Right hindlimb (tissue), 1 donor: ENCODE measurements at places on chromosomes 6 and 20.

GRCh38 chr6:138914701-138915100, 73.4 kb downstream of the REPS1 start:
- DNase-seq: no peak

DNA sequence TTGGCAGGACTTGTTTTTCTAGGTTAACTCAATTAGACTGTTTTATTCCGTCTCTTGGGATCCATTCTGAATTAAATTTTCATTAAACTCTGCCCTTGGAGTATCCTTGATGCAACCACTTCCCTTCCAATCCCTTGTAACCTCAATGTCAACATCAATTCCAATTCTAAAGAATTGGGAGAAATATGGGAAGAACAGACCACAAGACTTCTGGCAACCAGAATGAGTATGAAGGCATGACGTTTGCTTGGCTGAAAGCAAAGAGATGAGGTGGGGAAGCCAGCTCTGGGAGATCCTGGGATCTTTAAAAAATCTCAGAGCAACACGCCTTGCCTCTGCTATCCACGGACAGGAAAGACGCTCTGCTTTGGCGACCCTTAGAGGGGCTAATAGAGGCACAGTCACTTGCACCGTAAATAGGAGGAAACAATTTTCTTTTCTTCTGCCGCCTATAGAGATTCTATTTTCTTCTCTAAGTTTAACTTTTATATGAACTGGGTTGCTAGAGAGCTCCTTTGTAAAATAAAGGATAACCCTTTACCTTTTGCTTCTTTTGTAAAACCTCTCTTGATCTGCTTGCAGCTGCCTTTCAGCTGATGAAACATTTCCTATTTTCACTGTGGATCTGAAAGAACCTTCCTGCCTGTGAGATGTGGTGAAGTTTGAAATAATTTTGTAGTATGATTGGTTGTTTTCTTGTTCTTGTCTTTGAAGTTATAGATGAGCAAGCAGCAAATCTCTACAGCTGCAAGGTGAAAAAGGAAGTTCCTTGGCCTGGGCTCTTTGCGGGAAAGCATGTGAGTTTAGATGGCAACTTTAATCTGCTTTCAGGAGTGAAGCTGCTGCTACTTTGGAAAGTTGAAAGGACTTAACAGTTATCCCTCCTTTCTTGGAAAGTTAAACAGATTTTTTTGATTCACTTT, at the start of gene ASIP:
TSS of gene ASIP (plus strand) at position 731 of the 923 bp plus-strand sequence. CDS start 18,952 bp downstream, outside the sequence.
- DNase-seq: no peak

GRCh38 chr6:53373638-53374037, 24.9 kb upstream of the ELOVL5 start:
- no peak for DNase-seq

- DNase-seq: no peak
These were observed 789.3 kb downstream of the FRK start for GRCh38 chr6:115271434-115271833.

DNA sequence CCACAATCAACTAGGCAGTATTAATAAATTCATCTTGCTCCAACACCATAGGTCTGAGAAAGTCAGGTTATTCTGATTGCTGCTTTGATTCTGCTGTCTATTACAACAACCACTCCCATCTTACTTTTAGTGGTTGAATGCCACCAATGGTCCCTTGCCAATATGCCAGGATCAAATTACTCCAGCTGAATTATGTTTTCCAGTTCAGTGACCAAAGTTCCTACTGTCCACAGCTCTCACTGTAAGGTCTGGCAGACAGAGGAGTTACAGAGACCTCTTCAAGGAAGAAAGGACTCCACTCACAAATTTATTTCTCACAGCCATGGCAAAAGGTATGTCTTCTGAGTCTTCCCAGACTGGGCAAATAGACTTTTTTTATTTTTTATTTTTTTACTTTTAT, 557.0 kb downstream of the HAO1 start:
- DNase-seq: no peak

DNA sequence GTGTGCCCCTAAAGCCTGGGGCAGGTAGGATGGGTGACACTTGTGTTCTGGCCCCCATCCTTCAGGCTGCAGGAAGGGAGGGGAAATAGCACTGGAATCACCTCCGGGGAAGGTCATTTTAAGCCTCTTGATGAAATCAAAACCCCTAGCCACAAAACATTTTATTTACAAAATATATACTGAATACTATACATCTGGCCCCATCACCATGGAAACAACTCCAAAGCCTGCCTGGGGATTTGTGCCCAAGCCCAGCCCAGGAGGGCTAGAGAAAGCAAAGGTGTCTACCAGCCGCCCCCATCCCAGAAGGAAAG, 2.6 kb downstream of the SMIM29 start:
- DNase-seq: no peak

DNA sequence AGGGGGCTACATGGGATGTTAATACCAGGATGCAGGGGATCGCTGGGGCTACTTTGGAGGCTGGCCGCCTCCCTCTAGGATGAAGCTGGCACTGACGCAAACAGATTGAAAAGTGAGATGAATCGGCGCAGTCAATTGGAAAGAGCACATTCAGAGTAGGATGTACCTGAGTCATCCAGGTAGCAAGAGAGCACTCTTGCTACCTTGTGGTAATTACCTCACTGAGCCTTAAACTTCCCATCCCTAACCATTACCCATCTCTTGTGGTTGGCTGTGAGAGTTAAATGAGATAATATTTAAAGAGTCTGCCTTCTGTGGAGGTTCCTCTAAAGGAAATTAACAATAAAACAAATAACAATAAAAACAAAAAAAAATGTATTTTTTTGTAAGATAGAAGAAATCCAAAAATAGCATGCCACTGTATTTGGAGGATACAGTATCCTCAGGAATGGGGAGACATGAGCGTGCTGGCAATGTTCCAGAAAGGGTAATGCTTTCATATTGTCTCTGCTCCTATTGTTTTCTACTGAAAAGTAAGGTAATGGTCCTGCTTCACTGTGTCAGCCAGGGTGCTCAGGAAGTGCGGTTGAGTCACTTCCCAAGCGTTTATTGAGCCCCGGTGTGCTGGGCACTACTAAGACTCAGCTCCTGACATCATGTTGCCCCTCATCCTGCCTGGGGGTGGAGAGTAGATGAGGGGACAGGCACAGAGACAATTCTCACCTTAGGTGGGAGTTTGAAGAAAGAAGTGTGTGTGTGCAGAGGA, 301.1 kb downstream of the EYA4 start:
- no peak for DNase-seq

GRCh38 chr6:128925765-128926164, 42.8 kb downstream of the LAMA2 start:
- no peak for DNase-seq

DNA sequence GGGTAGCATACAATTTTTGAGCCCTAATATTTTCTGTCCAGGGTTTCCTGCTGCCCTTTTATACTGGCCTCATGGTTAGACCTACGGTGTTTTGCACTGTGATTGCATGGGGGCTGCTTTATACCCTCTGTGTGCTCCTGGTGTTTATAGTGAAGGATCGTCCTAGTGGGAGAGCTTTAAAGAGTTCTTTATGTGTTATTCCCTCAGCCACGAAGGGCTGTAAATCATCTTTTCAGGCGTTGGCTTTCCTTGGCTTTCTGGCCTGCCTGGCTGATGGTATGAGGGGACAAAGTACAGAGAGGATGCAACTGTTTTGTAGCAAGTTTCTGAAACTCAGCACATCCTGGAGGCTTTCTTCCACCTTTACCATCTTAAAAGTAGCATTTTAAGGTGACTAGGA, 464.3 kb downstream of the EPM2A start:
- DNase-seq: no peak

DNA sequence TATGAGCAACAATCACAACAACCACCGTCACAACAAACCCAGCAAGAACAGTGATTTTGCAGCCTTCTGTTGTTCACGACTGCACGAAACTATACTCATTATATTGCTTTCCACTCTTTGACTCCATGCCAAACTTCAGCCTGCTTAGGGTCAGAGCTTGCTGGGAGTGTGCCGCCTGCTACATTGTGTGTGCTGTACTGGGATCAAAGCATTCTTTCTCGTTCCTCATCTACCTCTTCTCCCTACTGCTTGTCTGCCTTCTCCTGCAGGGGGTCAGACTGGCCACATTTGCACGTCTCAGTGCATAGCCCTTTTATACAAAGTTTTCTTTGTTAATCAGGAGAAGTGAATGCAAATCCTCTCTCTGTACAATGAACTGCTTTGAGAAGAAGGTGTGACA, 401.6 kb upstream of the CITED2 start:
- no peak for DNase-seq

- DNase-seq: no peak
These were observed 39.0 kb upstream of the ASCC3 start for GRCh38 chr6:100920028-100920605.

DNA sequence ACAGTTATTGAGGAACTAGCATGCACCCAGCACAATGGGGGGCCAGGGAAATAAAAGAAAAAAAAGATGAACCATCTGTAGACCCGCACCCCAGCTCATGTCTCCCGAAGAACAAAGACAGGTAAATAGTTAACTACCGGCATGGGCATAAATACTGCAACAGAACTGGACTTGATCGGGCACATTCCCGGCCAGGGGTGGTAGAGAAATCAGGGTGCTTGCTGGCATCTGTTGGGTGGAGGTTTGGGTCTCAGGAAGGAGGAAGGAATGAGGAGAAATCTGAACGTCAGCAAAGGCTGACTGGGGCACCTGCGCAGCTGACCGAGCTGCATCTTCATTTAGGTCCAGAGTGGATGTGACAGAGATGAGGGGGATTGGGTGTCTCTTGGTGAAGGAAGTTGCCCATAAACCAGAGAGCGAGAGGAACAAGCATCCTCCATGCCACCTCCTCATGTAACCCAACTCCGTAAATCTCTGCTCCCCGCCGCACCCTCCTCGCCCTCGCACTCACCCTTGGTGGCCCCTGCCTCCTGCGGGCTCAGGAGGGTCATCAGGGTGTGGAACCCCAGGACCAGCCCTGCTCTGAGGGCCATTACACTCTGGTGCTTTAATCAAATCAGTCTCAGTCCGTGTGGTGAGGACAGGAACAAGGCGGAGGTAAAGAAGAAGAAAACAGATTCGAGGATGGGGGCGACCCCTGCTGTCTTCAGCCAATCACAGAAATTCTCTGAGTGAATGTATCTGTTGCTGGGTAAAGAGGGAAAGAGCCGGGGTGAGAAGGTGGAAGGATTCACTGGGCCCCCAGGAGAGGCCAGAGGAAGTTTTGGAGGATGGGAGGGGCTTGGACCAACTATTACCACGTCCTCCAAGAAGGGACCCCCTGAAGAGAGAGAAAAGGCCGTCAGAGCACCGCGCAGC, at the start of gene HLA-DOA:
TSS of gene HLA-DOA (minus strand) at position 648 of the 918 bp plus-strand sequence.
- DNase-seq: peak; percentile 68

DNA sequence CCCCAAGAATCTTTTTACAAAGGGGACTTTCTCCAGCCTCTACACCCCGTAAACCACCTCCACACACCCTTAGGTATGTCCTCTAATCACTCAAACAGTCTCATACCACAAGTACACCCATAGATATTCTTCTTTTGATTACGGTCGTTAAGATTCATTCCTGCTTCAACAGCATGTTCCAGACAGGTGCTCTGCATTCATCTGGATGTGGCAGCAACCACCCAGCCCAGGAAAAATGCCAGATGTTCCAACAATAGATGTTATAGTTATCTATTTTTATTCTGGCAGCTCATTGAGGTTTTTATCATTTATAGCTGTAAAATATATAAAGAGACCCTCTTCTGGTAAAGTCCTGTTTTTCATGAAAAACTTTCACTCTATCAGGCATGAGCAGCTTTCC, 60.7 kb downstream of the SIM1 start:
- DNase-seq: no peak

- peak; percentile 53 for DNase-seq
These were observed 76.5 kb downstream of the ADGRG6 start for GRCh38 chr6:142378138-142378875.

DNA sequence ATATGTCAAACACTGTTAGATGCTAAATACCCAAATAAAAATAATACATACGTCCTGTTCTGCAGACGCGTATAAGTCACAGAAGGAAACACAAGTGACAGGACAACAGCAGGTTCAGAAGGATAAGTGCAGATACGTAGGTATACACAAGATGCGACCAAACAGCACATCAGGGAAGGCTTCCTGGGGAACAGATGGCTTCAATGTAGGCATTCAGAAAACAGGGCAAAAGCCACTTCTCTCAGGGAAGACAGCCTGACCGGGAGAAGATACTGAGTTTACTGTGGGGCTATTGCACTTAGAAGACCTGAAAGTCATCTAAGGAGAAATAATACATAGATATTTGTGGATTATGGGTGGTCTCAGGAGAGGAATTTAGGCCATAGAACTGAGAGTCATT, 1.9 kb downstream of the HLA-DPA1 start:
- DNase-seq: no peak

DNA sequence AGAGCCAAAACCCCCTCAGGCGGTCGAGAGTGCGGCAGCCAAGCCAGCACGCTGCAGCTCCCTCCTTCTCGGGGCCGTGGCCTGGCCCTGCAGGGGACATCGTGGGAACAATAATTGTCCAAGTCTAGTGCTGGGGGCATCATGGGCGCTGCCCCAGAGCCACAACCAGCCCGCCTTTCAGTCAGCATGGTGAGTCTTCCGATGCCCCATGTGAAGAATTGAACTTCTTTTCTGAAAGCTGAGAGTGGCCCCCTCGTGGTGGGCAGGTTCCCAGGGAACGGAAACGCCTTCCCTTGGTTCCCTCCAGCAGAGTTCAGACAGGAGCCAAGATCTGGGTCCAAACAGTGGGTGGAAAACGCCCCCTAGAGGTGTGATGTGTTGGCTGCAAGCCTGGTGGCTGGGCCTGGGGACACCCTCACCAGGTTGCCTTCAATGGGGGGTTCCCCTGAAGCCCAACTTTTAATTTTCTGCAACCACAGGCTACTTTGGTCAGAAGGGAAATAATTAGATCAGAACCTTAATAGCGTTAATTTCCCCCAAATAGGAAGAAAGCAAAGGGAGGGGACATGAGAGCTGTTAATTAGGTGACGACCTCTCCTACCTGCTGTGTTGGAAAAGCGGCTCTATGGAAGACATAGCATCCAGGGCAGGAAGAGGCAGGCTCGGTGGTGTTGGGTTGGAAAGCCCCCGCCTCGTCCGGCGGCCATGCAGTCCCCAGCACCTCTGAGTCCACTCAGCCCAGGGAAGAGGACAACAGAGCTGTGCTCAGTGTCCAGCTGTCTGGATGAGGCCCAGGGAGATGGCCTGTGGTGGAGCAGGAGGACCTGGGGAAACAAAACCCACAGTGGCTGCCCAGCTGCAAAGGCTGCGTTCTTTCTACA, 4.7 kb upstream of the MRGBP start:
- DNase-seq: peak; percentile 91

DNA sequence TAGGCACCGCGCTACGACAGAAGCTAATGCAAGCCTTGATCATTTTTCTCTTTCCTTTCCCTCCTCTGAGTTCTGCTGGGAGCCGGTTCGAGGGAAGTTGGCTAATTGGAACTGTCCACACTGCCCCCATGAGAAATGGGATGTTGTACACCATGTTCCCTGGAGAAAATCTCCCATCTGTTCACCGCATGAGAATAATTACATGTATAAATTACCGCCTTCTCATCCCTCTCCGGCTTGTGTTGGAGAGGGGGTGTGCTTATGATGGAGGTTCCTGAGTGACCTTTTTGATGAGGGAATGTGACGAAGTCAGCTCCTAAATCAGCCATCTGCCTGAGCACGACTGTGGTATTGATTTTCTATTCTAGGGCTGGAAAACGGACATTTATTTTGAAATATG, 320.2 kb upstream of the SULF2 start:
- no peak for DNase-seq

GRCh38 chr6:147709396-147710272, 201.1 kb downstream of the SAMD5 start:
- no peak for DNase-seq
